Ovary (tissue), 10 donors: ENCODE measurements at places on chromosomes 1 and 21.

DNA sequence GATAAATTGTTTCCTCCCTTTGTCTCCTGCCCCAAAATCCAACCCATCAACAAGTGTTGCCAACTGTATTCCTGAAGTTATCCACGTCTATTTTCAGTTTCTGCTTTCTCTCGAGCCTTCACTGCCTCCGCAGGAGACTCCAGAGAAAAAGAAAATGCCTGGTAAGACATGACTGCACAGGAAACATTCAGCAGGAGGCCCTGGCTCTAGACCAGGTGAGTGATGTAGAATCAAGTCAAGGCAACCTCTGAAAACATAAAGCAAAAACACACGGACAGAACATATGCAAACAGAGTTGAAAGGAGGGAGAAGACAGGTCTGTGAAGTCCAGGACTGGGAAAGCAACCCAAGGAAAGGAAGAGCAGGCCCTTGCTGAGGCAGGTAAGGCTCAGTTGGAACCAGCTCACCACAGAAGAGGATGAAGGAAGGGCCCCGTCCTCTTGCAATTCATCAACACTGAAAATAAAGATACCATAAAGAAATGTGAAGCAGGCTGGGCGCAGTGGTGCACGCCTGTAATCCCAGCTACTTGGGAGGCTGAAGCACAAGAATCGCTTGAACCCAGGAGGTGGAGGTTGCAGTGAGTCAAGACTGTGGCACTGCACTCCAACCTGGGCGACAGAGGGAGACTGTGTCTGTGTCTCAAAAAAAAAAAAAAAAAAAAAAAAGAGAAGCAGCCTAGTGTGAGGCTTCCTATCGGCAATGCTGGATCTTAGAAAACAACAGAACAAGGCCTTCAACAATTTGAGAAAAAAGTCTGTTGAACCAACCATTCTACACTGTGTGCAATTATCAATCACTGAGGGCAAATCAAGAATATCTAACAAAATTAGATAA, 8.8 kb downstream of the NOL9 start:
- DNase-seq: no peak

- peak; percentile 45 for DNase-seq
Measured at GRCh38 chr1:153526132-153526543, 9.7 kb downstream of the S100A6 start.

GRCh38 chr1:27523337-27524020, 33.5 kb upstream of the WASF2 start:
- DNase-seq: no peak

GRCh38 chr1:100517515-100517914, 20.4 kb upstream of the GPR88 start:
- no peak for DNase-seq

DNA sequence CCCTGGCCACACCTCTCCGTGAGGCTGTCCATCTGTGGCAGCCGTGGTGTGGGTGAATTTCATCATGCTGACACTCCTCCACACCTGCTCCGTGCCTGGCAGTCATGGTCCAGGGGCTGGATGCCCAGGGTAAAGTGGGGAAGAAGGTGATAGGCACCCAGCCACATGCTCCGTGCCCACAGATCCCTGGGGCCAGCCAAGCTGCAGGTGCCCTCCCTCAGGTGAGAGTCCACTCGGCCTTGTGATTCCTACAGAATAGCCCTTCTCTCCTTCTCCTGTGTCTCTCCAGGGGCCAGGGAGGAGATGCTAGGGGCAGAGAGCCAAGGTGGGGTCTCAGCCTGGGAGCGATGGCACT, 16.8 kb upstream of the POFUT2 start:
- DNase-seq: no peak

DNA sequence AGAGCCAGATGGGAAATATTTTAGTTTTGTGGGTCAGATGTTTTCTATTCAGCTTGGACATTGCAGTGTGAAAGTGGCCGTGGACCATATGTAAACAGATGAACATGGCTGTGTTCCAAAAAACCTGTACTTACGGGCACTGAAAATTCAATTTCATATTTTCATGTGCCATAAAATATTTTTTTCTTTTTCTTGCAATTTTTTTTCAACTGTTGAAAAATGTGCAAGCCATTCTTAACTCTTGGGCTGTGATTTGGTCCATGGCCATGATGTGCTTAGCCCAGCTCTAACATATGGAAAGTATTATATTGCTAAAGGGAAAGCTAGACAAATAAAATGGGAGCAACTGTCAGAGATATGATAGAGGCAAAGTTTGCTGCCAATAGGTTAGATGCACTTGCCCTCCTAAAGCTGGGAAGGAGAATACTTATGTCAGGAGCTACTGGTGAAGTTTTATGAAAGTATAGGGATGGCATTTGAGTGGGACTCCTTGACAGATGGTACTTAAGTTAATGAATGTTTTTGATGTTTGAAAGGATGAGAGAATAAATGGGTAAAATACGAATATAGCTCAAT, 240.3 kb downstream of the RYR2 start:
- no peak for DNase-seq

DNA sequence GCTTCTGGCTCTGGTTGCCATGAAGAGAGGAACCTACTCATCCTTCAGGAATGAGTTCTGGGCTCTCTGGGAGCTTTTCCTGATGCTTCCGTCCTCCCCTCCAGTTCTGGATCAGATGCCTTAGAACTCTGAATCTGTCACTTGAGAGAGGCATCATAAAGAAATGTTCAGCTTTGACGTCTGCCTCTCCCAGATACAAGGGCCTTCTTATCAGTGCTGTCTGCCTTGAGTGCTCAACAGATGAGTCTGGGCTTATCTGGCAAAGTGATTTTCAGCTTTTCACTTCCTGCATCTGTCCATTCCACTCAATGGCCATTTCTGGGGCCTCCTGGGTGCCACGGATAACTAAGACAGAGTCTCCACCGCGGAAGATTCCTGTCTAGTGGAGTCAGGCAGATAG, 12.3 kb upstream of the OTUD3 start:
- DNase-seq: no peak

- no peak for DNase-seq
Measured at GRCh38 chr1:174692313-174692712, 244.5 kb downstream of the GPR52 start.

DNA sequence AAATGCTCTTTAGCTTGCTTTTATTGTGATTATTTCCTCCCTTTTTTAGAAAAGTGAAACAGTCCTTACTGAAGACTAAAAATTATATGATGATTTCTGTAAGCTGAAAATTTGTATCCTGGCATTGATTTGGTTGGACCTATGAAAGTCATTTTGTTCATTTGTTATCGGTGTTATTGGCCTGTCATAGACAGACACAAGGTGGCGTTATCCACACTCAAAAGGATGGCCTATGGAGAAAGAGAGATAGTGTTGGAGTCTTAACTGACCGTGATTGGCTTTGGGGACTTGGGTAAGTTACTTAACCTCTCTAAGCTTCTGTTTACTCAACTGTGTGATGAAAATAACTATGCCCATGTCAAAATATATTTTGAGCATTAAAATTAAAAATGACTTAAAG, 203.6 kb upstream of the CHODL start:
- DNase-seq: no peak

DNA sequence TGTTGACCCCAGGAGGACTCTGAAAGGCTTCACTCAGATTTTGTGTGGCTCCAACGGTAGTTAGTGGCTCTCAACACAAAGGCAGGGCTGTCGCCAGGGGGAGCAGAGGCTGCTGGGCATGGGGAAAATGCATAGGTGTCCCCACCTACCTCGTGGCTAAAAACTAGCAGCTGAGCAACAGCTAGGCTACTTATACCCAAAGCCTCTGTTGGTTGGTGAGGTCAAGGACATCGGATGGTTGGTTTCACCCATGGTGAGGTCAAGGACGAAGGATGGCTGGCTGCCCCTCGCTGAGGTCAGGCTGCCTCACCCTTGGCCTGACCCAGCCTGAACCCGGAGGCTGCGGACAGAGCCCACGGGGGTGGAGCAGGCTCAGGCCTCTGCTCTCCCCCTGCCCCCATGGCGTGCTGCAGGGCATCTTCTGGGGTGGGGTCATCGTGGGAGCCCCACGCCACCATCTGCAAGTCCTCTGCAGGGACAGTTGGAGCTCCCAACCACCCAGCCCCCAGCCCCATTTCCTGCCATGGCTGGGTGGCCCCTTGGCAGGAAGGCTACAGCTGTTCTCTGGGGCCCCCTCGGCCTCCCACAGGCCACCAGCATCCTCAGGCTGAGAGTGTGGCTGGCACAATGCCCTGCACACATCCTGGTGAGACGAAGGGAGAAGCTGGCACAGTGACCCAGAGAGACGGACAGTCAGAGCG, 8.5 kb upstream of the GNB1 start:
- no peak for DNase-seq

DNA sequence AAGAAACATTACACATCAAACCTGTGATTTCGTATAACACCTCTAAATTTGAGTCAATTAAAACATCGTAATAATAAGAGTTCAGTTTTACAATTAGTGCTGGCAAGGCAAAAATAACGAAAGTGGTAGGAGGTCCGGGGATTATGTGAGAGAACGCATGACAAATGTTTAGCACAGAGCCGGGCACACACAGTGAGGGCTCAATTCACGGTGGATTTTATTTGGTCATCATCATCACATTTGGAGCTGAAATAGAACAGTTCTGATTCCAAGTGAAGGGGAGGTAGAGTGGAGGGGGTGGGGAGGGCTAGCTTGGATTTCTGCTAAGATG, 20.0 kb downstream of the H3-3A start:
- no peak for DNase-seq

- no peak for DNase-seq
Measured at GRCh38 chr1:34272152-34272551, 95.4 kb downstream of the C1orf94 start.

DNA sequence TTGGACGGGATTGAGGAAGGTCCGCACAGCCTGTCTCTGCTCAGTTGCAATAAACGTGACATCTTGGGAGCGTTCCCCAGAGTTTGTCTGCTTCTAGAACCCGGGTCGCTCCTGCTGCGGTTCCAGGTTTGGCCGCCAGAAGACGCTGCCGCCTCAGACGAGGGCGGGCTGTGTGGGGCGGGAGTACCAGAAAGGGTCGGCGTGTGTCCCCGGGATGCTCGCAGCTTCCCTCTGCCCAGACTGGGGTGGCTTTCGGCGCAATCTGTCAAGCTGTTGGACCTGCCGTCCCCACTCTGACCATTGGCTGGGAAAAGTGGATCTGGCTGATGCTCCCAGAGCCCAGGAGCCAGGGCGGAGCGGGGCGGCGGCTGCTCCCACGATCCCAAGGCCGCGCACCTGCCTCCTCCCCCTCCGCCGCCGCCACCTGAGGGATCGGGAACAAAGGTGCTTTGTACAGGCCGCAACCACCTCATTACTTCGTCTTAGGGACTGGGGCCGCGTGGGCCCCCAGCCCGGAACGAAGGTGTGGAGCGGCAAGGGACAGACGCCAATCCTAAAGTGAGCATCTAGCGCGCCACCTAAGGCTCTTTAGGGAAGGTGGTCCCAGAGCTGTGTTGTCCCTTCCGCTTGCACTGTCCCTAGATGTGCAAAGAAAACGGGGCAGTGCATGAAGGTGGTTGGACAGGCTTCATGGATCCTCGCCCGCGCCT, 683 bp upstream of the EFNA4 start:
- peak; percentile 74 for DNase-seq

DNA sequence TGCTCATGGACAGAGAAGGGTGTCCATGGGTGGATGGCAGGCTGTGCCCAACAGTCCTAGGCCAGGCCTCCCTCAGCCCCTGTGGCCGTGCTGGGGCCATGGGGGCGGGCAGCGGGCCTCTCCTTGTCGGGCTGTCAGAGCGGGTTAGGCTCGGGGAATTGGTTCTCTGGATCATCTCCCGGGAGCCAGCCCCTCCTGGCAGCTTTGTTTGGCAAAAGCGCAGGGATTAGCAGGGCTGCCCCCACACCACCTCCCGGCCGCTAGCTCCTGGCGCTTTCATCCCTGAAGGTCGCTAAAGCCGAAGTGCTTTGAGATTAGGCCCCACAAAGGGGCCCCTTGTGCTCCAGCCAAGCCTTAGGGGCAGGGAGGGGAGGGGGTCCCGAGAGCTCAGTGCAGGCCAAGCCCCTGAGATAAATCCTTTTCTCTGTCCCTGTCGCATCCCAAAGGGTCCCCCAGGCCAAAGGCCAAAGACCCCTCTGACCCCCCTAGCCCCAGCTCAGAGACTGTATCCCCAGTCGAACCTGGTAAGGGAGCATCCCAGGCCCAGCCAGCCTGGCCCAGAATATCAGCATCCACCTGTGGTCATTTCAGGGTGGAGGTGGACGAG, 9.8 kb upstream of the DMBX1 start:
- DNase-seq: no peak

DNA sequence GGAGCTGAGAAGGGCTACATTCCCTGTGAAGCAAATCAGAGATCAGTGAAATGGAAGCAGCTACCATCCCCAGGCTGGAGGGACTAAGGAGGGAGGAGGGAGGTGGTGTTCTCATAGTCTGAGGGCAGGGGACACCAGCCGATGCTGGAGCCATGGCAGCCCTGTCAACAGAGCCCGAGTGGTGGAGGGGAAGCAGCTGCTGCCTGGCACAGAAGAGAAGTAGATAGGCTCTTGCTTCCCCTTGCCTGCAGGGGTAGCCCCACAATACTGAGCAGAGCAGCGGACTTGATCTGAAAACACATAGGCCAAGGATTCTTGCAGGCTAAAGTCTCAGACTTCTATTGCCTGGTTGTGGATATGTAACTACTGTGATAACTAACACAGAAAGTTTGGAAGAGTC, 255.1 kb downstream of the FGGY start:
- DNase-seq: no peak

GRCh38 chr1:39653546-39654031, 14.1 kb upstream of the HEYL start:
- DNase-seq: peak; percentile 79

GRCh38 chr1:89771991-89772560, 48.8 kb upstream of the LRRC8D start:
- no peak for DNase-seq

GRCh38 chr1:236052232-236052993, 12.5 kb downstream of the NID1 start:
- DNase-seq: no peak

- no peak for DNase-seq
Measured at GRCh38 chr1:238177960-238178645, 287.4 kb upstream of the ZP4 start.

DNA sequence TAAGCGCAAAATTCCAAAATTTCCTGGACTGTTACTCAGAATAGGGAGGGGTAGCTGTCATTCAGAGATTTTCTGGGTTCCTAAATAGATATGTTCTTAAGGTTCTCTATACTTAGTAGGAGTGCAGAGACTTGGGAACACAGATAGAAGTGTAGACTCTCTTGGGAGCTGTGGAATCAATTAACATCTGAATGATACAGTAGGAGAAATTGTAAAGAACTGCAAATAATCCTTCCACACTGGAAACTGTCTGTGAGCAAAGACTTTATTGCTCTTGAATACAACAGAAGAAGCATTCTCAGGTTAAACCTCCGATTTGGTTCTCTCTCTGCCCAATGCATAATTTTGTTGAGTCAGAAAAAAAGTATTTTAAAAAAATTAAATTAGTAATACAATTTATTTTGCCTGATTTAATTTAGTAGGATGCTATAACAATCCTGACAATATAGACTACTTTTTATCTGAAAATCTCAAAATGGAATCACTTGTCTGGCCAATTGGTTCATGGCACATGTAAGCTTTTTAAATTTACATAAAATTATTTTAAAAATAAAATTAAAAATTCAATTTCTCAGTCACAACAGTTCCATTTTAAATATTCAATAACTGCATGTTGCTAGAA, 1754.3 kb downstream of the PLA2G4A start:
- DNase-seq: no peak
